Stimulated activated CD4-positive, alpha-beta T cell treated with anti-CD3 and anti-CD28 coated beads, Interleukin-12 subunit alpha, Interleukin-12 subunit beta, amount 100 ng/mL, for 4 hours (primary cell): ENCODE measurements at places on chromosomes 6 and 20.

DNA sequence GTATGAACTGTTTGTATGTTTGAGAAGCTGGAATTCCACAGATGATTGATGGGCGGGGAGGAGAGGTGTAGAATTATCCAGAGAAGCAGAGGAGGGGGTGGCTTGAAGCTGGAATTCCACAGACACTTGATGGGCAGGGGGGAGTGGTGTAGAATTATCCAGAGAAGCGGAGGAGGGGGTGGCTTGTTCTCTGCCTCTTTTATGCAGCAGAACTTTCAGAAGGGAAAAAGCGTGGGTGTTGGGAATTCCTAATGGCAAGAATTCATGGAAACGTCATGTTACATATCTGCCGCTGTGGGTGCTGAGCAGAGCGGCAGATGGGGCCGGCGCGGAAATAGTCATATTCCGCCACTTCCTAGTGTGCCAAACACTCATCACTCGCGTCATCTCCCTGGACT lies 167.9 kb upstream of the KCNG1 start:
- DNase-seq = no peak

GRCh38 chr6:56959938-56960337 lies 5.0 kb downstream of the BEND6 start:
- DNase-seq = no peak

DNA sequence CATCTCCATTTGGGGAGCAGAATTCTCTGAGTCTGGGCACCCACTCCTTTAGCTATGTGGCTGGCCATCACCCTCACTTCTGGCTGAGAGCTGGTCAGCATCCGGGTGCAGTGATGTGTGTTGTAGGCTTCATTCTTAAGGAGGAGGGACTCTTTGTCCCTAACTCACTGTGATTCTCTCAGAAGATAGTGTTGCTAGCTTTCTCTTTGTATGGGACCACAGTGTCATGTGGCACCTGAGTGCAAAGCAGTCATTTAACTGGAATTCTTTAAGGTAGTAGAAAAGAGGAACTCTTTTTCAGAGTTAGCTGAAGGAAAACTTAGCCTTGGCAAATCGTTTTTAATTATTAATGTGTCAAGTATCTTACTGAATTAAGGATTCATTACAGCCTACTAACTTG lies 165.9 kb downstream of the JARID2 start:
- no peak for DNase-seq

DNA sequence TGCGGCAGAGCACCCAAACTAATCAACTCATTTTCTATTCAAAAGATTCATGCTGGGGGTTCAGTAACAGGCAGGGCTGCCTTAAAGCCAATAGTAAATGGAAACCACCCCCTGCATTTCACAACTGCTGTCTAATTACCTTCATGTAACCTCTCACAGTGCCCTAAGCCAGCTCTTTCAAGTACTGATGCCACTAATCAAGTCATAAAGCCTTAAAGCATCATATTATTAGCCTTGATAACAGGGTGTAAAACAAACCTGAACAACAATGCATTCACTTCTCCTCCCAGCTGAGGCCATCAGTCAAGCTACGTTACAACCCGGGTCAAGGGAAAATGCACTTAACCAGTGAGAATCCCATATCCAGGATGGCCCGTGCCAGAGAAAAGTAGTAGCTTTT lies 33.0 kb downstream of the TRERF1 start:
- DNase-seq = no peak

- no peak for DNase-seq
Measured at GRCh38 chr6:106714281-106714680, 84.9 kb downstream of the QRSL1 start.

DNA sequence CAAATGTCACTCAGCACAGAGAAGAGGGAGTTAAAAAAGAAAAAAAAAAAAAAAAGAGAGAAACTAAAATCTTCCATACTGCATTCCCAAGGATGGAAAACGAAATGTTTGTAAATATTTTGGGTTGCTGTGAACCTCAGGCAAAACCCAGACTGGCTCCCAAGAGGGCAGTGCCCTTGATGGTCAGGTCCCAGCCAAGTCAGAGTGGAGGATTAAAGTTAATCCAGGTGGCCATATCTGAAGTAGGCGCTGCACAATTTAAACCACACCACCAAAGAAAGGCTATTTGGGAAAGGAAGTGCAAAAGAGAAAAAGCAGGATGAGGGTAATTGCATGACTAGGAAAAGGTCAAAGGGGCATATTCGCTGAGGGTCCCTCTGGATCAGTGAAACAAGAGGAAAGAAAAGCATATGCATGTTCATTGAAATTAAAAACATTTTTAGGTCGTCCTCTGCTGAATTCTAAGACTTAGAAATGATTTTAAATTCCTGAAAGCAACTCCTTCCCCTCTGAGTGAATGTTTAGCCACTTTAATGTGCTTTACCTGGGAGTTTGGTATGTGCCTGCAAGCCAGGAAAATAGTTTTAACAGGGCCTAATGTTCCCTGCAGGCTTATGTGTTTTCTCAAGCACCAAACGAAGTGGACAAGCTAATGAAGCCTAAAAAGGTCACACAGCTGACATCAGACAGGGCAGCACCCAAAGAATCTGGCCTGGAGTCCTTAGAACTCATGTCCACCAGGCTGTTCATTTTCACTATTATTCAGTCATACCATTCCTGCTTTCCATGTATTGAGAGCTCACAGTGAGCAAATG lies 159.1 kb downstream of the HACE1 start:
- no peak for DNase-seq

DNA sequence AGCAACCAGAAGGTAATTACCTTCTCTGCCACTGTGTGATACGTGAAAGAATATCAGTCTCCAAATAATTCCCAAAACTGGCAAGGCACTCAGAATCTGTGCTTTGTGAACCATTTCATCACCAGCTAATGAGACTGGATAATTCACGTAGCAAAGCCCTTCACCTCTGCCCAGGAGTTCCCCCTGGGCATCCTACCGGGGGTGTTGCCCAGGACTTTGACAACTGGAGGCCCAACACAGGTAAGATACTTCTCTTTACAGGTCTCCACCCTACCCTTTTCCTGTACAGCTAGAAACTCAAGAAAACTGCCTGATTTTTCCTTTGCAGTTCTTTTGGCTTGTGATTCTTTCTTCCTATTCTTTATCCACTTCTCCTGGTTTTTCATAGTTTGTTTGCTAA lies 2.7 kb upstream of the CD24 start:
- DNase-seq = no peak

DNA sequence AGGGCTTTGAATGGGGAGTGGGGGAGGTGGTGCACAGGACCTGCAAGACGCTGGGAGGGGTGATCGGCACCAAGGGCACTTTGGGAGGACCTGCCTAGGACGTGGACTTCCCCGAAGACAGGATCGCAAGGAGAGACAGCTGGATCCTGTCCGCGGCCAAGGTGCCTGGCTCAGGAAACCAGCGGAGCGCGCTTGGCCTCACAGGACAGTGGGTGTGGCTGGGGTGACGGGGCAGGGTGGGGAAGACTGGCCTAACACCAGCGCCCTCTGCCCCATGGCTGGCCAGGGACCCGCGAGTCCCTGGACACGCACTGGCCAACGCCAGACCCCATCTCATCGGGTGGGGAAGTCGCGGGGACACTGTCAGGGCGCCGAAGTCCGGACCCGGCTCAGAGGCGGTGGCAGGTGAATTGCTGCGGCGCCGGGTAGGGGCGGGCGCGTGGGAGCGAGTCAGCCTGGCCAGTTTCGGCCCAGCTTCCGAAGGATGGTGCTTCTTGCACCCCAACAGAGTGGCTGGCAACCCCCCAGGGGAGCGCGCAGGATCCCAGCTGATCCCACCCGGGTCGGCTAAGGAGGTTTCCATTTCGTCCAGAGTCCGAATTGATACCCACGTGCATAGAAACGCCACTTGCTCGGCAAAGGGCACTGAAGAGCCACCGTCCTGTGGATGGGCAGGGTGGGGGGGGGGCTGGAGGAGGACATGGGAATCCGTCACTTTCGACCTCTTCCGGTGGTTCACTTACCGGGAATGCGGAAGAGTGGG lies 785 bp upstream of the THBD start:
- no peak for DNase-seq

DNA sequence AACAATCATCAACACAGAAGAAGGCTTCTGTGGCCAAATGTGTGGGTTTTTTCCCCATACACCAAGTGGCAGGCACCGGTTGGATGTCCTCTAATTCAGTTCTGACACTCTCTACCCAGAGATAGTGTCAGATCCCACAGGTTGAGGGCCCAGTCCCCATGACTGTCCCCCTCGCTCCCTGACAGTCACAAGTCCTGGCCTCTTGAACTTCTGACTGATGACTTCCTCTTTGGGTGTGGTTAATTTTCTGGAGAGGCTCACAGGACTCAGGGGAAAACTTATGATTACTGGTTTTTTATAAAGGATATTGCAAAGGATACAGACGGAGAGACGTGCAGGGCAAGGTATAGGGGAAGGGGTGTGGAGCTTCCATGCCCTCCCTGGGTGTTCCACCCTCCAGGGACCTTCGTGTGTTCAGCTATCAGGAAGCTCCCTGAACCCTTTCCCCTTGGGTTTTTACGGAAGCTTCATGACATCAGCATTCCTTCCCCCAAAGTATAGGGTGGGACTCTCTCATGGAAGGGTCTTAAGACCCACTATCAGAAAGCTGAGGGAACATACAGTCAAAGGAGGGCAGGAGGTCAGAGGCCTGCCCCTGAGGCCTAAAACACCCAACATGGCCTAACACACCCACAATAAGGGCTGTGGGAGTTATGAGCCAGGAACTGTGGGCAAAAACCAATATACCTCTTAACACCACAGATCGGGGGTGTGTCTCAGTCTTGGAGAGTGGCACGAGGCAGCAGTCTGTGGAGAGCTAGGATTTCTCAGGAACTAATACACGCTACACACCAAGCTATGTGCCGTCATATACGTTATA lies 33.3 kb downstream of the FARS2 start:
- DNase-seq = no peak

DNA sequence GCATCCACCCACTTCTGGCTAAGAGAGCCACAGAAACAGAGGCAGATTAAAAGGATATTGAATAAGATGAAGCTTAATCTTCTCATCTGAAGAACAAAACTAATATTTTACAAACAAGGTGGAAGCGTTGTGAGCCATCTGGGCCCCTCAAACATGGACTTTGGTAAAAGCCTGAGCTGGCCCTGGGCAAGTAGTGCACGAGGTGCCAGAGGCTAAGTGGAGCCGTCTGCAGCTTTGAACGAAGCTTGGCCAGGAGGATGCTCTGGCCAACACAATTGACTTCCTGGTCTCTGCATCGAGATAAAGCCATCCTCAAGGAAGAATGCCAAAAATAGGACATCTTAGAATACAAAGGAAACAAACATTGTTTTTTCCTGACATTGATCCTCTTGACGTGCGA lies 53.2 kb upstream of the PLEKHG1 start:
- no peak for DNase-seq

DNA sequence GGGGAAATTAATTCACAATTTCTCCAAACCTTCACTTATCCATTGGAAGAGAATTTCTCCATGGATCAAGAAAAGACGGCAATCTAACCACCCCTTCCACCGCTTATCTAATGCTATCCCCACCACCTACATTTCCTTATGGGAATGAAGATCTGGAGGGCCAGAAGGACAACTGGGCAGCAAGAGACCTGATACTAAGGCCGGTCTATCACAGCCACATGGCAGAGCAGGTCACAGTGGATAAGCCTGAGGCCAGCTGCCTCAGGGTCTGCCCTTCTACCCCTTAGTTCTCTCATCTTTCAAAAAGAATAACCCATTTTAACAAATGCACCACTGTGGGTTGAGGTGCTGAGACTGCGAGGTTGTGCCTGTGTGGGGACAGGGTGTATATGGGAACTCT lies 37.1 kb downstream of the MAN1A1 start:
- DNase-seq = no peak

GRCh38 chr6:155274533-155274932 lies 10.7 kb downstream of the CLDN20 start:
- no peak for DNase-seq

GRCh38 chr6:20939161-20939775 lies 405.0 kb downstream of the CDKAL1 start:
- DNase-seq = no peak

DNA sequence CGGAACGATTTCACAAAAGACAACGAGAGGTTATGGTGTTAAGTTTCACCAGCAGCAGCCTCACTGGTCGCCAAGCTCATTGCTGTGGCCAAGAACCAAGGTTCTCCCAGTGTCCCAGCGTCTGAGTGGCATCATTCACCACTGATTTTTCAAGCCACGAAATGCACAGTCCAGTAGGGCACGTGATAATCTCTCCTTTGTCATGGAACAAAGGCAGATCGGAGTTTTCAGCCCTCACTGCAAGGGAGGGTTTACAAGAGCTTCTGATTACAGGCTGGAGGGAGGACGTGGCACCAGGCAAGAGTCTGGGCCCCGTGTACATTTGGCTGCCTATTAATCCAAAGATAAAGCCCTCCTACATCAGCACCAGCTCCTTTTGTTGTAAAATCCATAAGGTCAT lies 2.0 kb downstream of the CD24 start:
- DNase-seq = no peak
